ENCODE measurements at places on chromosomes 3 and 15.

DNA sequence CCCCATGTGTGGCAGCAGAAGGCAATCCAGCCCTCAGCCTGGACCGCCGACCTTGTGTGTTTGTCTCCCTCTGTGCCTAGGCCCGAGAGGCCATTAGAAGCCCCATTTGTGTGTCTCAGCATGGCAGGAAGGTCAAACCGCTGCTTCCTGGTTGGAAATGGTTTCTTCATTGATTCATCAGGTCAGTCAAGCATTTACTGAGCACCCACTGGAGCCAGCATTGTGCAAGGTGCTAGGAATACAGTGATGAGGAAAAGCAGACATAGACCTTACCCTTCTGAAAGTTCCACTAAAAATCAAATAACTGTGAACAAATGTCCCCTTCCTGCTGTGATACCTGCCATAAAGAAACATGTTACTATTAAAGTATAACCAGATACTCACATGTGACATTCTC lies 265.9 kb upstream of the CTDSPL start:
- DNase-seq, result no peak

DNA sequence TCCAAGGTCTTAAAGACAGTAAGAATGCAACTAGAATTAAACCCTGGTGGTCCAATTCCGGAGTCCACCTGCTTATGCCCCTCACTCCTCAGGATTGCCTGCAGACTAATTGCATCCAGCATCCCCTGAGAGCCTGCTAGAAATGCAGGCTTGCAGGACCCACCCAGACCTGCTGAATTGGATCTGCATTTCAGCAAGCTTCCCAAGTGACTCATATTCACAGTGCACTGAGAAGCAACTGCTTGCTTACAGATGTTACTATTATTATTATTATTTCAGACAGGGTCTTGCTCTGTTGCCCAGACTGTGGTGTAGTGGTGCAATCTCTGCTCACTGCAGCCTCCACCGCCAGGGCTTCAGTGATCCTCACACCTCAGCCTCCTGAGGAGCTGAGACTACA lies 83.5 kb upstream of the VGLL4 start:
- DNase-seq, result no peak

- DNase-seq, result no peak
Observed at GRCh38 chr3:155880286-155880685, 9.8 kb downstream of the GMPS start.

DNA sequence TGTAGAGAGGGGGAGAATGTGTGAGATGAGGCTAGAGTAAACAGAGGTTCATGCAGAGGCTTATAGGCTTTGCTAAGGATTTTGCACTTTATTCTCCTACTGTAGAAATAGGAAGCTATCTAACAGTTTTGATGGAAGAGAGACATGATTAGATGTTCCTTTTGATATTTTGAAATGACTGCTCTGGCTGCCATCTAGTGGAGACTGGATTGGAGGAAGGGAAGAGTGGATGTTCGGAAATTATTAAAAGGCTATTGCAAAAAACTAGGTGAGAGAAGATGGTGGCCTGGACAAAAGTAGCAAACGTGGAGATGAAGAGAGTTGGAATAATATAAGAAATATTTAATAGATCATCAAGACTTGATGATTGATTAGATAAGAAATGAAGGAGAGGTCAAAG lies 42.2 kb downstream of the SYN2 start:
- DNase-seq, result no peak

DNA sequence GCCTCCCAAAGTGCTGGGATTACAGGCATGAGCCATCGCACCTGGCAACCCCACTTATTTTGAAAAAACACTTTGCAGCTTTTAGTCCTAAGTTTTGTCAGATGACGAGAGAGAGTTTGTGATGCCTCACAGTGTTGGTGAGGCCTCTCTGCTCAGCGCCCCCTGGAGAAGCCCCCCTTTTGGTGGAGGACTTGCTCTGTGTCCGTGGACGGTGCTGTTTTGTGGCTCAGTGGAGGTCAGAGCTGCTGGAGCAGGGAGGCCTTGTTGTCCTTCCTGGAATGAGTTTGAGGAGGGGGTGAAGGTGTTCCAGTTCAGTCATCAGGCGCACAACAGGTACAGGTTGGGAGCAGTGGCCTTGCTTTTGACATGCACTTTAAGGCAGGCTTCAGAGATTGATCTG lies 58.0 kb downstream of the PGPEP1L start:
- DNase-seq, result no peak
